ENCODE measurements at places on chromosomes 1 and 21.

DNA sequence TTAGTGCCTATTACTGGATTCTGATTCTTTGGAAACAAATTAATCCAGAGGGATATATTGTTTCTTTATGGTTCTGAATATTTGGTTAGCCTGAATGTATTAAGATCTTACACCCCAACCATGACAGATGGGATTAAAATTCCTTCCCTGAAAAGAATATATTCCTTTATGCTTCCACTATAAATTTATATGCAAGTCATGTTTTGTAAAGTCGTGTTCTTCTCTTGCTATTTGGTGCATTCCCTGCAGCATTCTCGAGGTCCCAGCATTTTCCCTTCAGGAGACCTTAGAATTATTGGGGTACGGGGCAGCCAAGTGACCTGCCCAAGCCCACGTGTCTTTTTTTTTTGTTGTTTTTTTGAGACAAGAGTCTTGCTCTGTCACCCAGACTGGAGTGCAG lies 62.4 kb downstream of the DISC1 start:
- DNase-seq, result no peak

GRCh38 chr1:2523191-2523890 lies 3.1 kb downstream of the PANK4 start:
- DNase-seq, result no peak

DNA sequence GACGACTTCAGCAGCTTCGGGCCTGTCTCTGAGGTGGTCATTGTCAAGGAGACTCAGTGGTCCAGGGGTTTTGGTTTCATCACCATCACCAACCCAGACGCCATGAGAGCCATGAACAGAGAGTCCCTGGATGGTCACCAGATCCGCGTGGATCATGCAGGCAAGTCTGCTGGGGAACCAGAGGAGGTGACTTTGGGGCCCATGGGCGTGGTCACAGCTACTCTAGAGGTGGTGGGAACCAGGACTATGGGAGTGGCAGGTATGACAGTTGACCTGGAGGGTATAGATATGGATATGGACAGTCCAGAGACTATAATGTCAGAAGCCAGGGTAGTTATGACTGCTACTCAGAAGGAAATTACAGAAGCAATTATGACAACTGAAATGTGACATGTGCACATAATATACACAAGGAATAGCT lies 19.3 kb upstream of the METTL13 start:
- no peak for DNase-seq

- DNase-seq, result no peak
Observed at GRCh38 chr1:180909005-180909414, 3.7 kb upstream of the KIAA1614 start.

DNA sequence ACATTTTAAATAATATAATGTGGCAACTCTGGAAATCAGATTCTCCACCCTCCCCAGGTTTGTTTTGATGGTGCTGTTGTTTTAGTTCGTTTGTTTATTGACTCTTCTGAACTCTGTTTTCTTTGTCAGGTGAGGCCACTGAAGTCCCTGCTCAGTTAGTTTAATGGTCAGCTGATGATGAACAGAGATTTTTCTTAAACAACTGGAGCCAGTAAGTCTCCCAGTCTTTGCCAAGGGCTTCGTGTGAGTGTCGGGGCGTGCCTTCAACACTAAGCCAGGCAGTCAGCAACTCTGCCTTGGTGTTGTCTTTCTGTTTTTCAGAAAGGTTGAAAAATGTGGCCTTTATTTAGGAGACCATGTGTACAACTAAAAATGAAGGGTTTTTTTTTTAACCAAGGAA lies 58.9 kb downstream of the TEX35 start:
- no peak for DNase-seq

DNA sequence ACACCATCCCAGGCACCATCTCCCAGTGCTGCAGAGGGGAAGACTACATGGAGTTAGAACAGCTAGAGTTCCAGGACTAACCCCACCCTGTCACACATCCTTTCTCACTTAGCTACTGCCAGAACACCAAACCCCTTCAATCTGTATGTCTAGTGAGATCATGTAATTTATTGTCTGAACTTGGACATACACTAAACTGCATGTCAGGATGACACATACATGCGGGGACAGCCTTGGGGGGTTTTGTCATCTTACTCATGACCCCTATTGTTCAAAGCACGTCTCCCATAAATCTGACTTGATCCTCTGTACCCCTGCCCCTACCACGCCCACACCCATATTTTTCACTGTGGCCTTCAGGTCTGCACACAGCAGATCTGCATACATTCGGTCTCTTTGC lies 71.3 kb downstream of the GABPA start:
- no peak for DNase-seq

DNA sequence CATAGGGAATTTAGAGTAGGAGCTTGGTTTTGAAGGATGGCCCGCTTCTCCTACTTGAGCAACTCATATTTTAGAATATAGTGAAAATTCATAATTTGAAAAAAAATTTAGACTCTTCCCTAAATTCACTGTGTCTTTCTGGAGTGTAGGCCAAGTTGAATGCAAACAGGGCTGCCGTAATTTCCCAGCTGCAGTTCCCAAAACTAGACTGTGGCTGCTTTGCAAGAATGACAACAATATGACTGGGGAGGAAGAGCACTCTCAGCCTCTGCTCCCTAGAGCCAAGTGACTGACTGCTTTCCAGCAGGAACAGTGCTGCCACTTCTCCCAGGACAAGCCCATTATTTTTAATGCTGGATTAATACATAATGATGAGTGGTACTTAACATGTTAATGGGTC lies 209.0 kb downstream of the RHOU start:
- no peak for DNase-seq

GRCh38 chr1:161311595-161312181 lies 1.9 kb upstream of the MPZ start:
- DNase-seq, result no peak

DNA sequence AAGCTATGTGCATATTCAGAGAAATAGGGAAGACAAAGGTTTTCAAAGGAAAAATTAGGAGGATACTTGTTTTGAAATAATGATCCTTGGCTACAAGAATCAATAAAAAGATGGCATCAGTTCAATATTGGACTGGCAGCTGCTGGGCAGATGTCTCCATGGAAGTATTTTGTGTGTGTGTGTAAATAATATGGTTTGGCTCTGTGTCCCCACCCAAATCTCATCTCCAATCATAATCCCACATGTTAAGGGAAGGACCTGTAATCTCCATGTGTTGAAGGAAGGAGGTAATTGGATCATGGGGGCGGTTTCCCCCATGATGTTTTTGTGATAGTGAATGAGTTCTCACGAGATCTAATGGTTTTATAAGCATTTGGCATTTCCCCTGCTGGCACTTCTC lies 40.4 kb upstream of the LRRC7 start:
- no peak for DNase-seq

- no peak for DNase-seq
Observed at GRCh38 chr1:13753636-13754402, 53.8 kb downstream of the PRDM2 start.

DNA sequence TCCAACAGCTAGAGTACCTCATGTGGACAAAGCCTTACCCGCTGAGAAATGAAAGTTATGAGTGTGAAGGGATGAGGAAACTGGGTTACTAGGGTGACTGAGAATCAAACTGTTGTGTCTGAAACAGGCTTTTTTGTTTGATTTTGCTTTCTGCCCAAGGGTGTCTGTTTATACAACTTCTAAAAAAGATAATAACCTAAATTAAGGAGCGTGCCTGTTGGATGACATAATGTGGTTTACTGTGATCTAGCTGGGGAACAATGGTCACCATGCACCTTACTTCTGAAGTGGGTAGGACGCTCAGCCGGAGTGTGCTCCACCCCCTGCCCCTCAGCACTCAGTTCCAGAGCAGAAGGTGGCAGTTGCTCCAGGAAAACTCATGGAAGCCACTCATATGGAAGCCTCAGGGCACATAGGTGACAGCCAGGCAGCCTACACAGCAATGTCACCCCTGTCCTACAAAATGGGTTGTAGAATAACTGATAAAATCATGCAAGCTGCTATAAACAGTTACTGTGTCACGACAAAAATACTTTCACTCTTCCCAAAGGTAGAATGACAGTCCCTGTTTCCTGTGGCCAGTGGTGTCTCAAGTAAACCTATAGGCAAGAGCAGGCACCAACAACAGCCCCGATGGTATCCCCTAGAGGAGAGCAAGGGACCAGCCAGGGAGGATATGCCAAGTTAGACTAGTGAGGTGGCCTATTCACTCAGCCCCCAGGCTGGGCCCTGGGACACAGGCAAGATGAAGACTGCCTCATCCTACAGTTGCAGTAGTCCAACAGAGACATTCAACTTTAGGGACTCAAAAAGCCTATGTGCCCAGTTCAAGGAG lies 29.3 kb downstream of the SIPA1L2 start:
- no peak for DNase-seq

DNA sequence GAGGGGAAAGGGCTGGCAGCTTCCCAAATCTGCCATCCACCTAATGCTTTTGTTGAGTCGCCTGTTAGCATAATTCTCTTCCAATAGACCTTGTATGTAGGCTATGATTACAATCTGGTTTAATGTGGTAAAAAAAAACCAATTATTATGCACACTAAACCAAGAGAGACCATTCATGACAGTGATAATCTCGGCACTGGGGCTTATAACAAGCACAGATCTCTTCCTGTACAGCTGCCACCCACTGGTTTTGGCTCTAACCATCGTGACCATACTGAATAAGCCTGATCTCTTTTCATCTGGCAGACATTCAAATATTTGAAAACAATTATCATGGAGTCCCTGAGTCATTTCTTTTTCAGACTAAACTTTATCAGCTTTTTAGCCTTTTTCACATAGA lies 12.0 kb upstream of the SYT14 start:
- no peak for DNase-seq

GRCh38 chr1:15958793-15959192 lies 17.1 kb downstream of the ZBTB17 start:
- DNase-seq, result no peak

DNA sequence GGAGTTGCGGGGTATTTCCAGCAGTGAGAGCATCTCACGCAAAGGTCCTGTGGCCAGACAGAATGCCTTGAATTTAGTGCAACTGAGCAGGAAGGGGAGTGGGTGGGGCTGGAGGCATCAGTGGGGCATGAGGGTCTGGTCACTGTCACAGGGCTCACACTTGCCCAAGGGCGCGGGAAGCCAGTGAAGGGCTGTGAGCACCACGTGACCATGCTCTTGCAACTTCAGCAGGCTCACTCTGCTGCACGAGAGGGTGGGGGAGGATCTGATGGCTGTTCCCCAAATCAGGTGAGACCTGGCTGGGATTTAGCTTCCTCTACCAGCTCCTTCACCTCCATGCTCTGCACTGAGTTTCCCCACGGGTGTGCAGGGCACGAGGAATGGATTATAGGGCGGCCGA lies 64.2 kb downstream of the PGBD5 start:
- no peak for DNase-seq

- DNase-seq, result no peak
Observed at GRCh38 chr1:98205291-98206017, 284.6 kb upstream of the DPYD start.

DNA sequence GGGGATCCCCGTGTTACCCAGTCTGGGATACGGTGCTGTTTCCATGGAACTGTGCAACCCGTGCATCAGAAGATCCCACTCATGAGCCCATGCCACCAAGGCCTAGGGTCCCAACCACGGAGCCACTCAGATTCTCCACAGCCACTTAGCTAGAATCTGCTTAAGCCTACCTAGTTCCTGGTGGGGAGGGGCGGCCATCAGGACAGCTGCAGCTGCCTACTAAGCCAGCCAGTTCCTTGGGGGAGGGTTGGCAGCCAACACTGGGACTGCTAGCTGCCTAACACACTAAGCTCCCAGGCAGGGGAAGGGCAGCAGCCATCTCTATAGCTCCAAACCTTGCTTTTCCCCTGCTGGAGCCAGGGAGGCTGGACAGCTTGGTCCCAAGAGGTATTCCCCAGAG lies 549.2 kb upstream of the BRINP3 start:
- DNase-seq, result no peak

- no peak for DNase-seq
Observed at GRCh38 chr21:39658066-39658465, 45.3 kb downstream of the B3GALT5 start.

DNA sequence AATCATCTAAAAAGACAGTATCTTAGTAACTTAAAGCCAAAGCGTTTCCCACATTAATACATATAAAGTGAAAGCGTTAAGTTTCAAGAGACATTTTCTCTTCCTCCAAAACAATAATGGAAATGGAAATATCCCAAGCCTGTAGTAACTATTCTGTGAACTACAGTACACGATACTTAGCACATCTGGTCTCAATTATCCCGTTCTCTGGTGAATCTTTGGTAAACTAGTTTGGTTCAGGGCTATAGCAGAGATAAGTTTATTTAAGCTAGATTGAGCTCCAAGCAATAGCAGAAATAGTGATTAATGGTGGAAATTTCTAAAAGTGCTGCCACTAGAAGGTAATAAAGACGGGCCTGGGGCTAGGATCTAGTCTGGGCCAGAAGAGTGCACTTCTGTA lies 55.2 kb downstream of the PCNX2 start:
- DNase-seq, result no peak

GRCh38 chr21:25994758-25995163 lies 175.8 kb downstream of the APP start:
- DNase-seq, result no peak

DNA sequence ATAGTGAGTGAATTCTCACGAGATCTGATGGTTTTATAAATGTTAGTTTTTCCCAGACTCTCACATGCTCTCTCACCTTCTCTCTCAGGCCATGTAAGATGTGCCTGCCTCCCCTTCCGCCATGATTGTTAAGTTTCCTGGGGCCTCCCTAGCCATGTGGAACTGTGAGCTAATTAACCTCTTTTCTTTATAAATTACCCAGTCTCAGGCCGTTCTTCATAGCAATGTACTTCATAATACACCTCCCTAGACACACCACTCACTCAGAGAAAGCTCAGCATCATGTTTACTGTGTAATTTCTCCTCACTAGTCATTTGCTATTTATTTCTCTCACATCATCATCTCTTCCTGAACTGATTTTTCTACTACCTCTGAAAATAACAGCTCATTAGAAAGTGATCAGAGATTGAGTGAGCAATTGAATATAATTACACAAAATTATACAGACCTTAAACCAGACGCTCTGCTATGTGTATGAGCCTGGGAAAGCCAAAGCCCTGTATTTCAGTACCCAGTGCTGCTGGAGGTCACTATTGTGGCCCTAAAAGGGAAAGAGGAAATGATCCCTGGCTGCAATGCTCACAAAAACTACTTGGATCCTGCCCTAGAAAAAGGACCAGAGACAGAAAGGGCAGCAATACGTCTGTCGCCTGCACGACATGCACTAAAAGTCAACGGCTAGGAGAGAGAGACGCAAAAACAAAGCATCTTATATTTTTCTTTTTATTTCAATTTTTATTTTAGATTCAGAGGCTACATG lies 284.5 kb downstream of the DSCAM start:
- no peak for DNase-seq

DNA sequence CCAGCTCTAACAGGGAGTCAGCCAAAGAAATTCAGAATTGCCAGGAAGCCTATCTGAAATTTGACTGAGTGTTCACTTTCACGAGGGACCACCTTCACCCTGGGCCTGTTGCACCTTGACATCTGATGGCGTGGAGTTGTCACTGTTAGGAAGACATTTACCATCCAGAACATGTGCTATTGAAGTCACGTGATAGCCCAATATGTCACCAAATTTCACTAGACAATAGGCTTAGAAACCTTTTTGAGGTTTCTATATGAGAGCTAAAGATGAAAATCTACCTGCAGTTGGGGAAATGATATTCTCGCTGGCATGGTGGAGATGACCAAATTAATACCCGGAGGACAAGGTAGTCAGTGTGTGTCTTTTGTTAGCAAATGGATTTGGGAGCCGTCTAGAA lies 102.7 kb downstream of the HUNK start:
- no peak for DNase-seq

Measured in cortex of kidney (tissue), 1 donor.